ENCODE measurements at places on chromosomes 6 and 20.

DNA sequence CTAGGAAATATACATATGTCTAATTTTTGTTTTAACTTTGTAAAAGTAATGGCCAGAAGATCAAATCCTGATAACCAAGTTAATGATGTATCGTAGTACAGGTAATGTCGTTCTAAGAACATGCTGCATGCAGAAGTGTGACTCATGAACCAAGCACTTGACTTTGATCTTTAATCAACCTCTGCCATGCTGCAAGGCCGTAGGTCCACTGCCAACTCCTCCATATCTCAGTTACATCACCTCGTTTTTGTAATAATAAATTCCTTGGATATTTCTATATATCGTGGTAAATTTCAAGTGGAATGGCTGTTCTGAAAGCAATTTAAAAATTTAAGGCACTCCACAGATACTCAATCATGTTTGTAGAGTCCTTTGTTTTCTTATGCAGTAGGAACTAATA is 771.7 kb downstream of the EPHA7 start:
- DNase-seq = no peak

GRCh38 chr6:154479771-154480639 is 30.5 kb downstream of the CNKSR3 start:
- DNase-seq = no peak

DNA sequence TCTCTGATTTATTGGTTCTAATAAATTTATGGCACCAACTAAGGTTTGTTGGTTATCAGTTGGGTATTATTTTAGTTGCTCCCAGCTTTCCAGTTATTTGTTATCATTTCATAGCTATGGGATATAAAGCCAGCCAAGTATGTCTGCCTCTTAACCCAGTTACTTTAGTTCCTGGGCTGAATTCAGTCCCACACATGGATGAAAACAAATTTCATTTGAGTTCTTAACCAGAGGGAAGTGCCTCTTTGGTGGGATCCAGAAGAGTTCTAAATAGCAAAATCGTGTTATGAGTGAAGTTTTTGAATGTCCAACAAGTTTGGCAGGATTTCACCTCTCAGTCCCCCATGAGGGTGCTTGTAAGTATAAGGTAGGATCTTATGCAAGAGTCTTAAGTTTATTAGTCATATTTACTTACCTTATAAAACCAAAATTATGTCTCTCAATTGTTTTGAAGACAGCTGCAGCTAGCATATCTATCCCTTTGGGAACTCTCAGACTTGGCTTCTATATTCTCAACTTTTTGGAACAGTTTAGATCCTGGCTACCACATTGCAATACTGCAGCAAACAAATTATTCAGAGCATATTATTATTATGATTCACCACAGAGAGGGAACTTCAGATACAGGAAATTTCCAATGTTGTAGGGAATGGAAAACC is 683.6 kb downstream of the BCKDHB start:
- DNase-seq = no peak

DNA sequence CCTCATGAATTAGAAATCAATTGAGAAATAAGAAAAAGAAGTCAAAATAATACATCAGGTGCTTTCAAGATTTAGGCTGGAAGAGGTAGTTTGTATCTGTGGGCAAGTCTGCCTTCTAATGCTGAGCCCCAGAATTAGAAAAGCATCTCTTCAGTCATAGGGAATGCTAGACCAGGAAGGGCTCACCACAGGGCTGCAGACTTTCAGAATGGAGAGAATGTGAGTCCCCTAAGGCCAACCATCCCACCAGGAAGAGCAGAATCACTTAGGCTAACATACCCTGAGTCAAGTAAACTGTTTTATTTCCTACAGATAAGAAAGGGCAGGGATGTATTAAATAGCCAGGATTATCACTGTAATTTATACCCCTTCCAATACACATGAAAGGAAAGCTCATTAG is 510.2 kb downstream of the RNF144B start:
- DNase-seq = no peak

- no peak for DNase-seq
These were observed 26.8 kb upstream of the CLIC5 start for GRCh38 chr6:46042355-46042999.

DNA sequence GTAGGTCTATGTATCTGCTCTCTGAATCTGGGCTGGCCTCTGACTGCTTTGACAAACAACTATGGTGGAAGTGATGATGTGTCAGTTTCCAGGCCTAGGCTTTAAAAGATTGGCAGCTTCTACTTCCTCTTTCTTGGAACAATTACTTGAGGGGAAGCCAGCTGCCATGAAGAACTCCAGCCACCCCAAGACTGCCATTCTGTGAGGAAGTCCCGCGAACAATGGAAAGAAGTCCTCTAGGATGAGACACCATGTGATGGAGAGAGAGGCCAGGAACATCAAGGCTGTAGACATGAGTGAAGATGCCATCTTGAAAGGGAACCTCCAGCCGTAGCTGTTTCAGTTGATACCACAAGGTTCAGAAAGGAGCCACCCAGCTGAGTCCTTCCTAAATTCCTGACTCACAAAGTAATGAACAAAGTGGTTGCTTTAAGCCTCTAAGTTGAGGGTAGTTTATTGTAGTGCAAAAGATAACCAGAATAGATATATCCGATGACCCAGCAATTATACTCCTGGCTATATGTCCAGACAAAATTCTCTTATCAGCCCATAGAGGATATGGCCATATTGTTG is 15.3 kb upstream of the TCF15 start:
- no peak for DNase-seq

DNA sequence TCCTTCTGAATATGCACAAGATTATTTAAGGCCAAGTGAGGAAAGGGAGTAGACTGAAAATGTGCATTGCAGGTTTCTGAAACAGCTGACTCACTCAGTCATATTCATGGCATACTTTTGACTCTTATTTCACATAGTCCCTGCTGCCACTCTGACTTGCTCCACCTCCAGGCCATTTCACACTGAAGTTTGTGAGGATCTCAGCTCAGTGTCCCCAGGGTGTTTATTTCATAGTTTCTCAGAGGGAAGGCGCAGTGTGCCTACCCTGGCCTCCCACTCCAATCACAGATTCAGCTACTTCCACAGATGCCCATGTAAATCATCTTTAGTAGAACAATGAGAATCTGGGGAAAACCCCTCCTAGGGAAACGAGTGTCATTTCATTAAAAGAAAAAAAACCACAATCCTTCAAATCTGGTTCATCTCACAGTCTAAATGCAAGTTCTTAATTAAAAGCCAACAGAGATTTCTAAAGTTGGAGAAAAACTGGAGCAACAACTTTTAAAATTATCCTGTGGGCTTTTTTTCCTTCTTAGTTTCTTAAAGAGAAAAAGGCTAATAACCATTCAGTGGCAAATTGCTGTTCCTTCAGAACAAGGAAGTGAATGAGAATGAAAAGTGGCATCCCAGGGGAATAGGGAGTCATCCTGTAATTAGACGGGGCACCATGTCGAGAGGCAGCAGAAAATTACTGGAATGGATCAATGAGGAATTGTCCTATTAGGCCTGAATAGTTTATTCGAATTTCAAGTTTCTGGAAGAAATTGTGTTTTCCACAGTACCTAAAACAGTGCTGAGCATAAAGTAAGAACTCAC is 133.6 kb downstream of the TFAP2B start:
- no peak for DNase-seq

DNA sequence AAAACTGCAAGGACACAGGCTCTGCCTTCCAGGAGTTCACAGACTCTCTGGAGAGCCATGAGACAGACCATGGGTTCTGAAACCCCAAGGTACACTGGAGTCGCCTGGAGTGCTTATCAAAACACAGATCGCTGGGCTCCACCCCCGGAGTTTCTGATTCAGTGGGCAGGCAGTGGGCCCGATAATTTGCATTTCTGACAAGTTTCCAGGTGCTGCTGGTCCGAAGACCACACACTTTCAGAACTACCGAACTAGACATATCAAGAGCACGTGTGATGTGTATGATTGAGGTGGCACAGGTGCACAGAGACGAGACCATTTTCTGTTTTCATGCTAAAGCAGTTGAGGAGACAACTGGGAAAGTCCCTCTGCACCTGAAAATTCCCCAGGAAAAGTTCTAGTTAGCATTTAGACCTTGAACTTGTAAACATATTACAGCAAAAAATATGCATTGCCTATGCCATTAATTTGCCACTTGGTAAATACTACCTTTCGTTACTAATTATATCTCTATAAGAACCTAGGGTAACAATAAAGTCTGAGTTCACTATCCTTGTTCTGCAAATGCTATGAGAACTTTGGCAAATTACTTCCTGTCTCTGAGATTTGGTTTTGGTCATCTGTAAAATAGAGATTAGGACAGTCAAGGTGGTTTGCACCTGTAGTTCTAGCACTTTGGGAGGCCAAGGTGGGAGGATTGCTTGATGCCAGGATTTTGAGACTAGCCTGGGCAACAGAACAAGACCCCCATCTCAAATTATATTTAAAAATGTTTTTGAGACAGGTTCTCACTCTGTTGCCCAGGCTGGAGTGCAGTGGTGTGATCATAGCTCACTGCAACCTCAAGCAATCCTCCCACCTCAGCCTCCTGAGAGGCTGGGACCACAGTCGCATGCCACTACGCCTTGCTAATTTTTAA is 14.3 kb upstream of the PIM1 start:
- no peak for DNase-seq

DNA sequence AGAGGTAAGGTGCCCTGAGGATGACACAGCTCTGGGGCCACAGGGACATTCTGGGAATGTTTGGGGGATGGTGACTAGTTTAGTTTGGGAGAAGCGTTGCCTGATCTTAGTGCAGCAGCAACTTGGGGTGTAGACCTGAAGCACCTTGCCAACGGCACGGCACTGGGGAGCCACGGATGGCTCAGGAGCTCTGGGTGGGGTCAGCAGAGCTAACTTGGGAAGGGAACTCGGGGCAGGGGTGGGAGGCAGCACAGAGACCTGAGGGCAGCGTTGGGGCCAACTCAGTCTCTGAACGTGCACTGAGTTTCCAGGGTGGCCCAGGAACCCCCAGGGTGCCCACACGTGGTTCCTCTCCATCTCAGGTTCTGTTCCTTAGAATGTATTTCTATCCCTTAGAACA is 14.9 kb downstream of the THBS2 start:
- no peak for DNase-seq

GRCh38 chr20:54680872-54681619 is 205.7 kb downstream of the DOK5 start:
- no peak for DNase-seq
